Cortex of kidney (tissue), 1 donor: ENCODE measurements at places on chromosomes 2 and 18.

DNA sequence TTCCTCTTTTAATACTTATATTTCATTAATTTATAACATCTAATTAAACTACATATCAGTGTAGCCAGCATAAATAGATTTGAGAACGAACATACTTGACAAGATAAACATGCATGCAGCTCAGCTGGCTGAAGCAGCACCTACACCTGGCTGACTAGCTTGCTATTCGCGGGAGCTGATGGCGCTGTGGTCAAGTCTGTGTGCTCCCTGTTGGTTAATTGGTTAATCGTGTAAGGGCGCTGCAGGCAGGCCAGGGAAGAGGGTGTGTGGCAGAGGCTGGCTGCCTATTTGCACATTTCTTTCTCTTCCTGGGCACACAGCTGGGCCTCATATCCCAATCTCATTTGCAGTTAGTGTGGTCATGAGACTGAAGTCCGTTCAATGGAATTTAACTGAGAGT, 14.5 kb upstream of the VWA3B start:
- DNase-seq: no peak

GRCh38 chr18:3132700-3133099, 87.1 kb downstream of the MYOM1 start:
- no peak for DNase-seq

GRCh38 chr2:102337012-102337411, 18.6 kb upstream of the IL18R1 start:
- DNase-seq: no peak

DNA sequence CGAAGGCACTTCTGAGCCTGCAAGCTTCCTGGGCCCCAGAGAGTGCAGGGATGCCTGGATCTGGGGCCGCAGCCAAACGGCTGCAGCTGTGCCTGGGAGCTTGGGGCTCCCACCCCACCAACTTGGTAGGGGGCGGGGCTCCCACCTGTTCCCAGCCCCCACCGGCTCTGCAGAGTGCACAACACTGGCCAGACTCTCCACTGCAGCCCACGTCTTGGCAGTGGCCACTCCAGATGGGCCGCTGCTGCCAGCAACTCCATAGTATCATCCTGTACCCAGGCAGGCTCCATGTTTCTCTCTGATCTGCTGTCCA, 9.9 kb downstream of the DYSF start:
- DNase-seq: no peak

DNA sequence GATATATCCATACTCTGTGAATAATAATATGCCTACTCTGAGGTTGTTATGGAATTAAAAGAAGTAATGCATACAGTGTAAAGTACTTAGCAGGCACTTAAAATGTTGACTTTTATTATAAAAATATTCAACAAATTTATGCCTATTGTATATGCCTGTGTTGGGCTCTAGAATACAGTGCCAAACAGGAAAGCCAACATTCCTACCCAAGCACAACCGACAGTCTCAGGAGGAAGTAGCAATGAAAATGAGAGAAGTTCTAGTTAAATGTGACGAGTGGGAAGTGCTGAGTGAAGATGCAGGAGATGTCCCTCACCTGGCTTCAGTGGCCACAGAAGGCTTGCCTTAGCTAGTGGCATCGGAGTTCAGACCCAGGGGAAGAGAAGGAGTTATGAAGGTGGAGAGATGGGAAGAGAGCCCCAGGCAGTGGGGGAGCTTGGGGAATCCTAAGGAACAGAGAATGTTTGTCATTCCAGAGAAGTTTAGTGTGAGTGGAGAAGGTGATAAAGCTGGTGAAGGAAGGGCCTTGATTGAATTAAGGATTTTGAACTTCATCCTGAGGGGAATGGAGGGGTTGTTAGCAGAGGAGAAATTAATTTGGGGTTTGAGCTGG, 105.4 kb upstream of the CNGA3 start:
- no peak for DNase-seq
